ENCODE measurements at places on chromosomes 11 and 22.

DNA sequence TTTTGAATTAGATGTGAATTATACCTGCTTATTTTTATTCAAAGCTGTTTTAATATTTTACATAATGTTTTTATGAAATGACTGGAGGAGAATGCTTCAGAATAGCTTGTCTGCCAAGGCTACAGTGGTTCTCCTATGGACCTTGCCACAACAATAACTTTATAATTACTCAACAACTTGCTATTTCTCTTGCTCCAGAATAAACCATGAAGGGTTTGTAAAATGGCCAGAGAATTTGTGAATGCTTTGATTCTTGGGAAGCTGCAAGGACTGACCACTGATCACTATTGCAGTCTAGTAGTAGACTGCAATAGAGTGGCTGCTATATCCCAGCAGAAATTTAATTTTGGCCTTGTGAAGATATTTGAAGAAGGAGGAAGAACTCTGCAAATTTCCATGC is 199.7 kb downstream of the FAT3 start:
- no peak for DNase-seq

DNA sequence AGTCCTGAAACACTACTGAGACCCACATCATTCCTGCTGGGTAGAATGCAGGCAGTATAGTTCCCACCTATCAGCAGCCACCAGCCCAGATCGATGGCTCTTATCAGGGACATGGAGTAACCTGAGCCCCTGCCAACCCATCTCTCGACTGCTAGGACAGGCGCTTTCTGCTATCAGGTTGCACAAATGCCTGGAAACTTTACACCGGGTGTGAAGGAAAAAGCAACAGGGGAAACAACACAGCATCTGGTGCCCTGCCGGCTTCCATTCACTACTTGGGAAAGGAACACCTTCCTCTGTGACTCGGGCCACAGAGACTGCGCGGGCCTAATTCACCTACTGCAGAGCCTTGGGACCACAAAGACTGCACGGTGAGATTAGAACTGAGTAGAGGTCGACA is 18.5 kb downstream of the RBFOX2 start:
- DNase-seq: peak; percentile 59

DNA sequence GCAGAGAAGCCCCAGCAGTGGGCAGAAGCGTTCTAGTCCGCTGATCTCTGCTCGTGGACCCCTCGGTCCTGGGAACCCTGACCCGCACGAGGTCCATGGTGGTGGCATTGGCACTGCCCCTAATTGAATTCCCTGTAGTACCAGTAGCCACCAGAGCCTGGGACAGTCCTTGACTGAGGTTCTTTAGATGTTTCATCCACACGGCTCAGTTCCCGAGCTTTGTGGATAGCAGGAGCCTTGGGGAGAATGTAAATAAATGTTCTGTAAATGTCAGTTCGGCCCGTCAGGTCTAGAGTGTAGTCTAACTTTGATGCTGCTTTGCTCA is 39.4 kb upstream of the SEPTIN5 start:
- no peak for DNase-seq

DNA sequence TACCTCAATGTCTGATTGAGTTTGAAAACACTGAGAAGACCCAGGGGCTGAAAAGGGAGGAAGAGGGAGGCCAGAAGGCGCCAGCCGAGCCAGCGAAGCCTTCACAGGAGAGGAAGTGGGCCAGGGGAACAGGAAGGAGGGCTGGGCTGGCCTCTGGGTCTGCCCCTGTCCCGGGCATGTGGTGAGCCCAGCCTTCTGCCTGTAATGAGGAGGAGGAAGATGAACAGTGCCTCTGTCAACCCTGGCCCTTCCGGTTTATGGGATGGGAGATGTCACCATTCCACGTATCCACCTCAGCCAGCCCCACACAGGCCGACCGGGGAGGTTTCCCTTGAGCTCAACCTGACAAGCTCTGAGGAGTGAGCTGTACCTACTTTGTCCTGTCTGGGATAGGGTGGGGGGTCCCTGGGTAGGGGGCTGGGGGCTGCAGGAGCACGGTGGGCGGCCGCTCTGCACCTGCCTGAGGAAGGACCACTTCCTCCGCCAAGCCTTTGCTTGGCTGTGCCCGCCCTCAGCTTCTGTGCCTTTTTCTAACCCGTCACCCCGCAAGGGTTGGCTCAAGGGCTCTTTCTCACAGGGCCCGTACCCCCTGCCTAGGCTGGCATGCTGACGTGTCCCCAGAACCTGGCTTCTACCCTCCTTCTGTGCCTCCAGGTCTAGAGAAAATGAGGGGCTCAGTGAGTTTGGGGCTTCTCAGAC is 2.0 kb downstream of the PARVG start:
- DNase-seq: peak; percentile 61

- no peak for DNase-seq
Measured at GRCh38 chr11:69307421-69307820, 13.5 kb downstream of the MYEOV start.

DNA sequence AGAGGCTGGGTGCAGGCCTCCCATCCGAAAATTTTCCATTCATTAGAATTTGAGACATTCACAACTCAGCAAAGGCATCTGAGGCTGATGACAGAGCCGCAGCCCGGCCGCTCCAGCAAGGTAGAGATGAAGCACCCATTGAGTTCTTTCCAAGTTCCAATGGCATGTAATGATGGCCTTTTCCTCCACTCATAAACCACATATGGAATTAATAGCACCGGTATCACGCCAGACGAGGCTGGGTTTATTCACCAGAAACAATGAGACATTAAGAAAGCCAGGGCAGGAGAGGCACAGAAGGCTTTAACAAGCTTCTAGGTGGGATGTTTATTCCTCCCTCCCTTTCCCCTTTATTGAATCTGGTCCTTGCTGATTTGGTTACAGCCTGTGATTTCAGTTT is 534.4 kb downstream of the MN1 start:
- no peak for DNase-seq

Data from pancreas (tissue), 10 donors.